Renal cortical epithelial cell (primary cell): ENCODE measurements at places on chromosomes 7 and 10. TPM values are rescaled to one million over a fixed set of nuclear protein-coding genes. Genes with fewer than 3 reads are reported as not detected.

- no peak for DNase-seq
Observed at GRCh38 chr7:149779502-149779805, 6.1 kb upstream of the ZNF467 start.

DNA sequence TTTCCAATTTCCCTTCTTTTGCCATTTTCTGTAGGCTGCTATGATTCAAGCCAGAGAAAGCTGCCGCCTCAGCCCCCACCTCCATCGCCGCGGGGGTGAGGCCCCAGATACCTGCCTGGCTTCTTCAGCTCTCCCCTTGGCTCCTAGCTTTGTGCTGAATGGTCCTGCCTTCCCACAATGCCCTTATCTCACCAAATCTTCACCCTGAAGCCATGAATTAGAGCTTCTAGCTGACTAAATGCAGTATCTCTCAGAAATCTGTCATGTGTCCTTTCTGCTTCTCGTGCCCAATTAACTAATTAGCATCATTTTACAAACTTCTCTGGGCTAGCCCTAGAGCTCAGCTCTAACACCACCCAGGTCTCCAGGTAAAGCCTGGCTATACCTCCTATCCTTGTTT is 32.2 kb upstream of the GPNMB start:
- DNase-seq: no peak

GRCh38 chr10:6607182-6607581 is 27.1 kb upstream of the PRKCQ start:
- no peak for DNase-seq

DNA sequence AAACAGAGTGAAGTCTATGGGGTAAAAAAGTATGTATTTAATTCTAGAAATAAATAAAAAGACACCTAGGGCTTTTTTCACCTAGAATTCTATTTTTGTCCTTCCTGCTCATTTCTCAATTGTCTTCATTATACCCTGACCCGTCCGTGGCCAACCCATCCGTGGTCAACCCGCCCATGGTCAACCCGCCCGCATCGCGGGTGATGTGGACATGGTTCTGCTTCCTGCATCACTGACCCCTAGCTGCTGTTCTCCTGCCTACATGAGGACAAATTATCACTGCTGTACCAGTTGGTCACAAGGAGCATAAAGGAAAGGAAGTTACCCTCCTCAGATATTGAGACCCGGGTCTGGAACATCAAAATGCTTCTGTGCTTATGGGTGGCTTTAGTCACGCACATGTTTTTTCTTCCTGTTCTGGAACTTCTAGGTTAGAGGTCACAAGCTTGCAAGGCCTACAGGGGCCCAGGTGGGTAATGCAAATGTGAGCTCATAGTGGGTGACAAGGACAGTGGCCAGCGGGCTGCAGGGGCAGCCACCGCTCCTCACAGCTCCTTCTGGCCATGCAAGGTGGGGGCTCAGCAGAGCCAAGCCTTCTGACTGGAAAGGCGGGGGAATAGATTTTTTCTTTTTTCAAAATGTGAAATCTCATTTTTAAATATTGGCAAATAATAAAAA is 15.5 kb downstream of the CAMK2G start:
- DNase-seq: no peak

- DNase-seq: peak; percentile 41
Observed at GRCh38 chr7:79211724-79212123, 241.7 kb downstream of the MAGI2 start.

The CLCN1 gene
- total RNA-seq: not detected in 2 replicates

The GHRHR gene
- not detected in 2 replicates for total RNA-seq
